ENCODE measurements at places on chromosomes 2 and 18. TPM values are rescaled to one million over a fixed set of nuclear protein-coding genes. Genes with fewer than 3 reads are reported as not detected.

Gene SPTBN1
- 715 TPM for total RNA-seq

Gene IL1R2
- 7.3 TPM for total RNA-seq

Gene ZNF396
- total RNA-seq: 6.7 TPM

Gene CROCC2
- total RNA-seq: 17.4 TPM

Gene ERLEC1
- 56.9 TPM for total RNA-seq

Gene STRADB
- 13.9 TPM for total RNA-seq

Gene SLC16A14
- 8.2 TPM for total RNA-seq

Gene RBM44
- 4.0 TPM for total RNA-seq

DNA sequence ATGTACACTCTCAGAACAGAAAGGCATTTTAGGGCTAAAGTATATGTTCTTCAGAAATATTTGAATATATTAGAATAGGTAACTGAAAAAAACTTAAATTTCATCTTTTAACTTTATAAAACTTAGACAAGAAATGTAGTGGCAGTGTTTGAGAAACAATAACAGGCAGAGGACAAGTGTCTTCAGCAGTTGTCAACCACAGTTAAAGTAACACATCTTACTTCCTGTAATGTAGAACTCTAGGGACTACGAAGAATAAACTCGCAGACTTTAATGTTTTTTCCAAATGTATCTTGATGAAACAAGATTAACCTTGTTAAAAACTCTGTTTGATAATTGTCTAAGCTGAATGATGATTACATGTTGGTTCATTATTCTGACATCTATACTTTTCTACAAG lies 50.7 kb downstream of the RMDN2 start:
- DNase-seq: no peak

GRCh38 chr2:128271911-128272600 lies 46.6 kb downstream of the HS6ST1 start:
- DNase-seq: no peak

GRCh38 chr18:76495435-76496193 lies 572 bp upstream of the ZNF516 start:
- peak; percentile 73 for DNase-seq

- no peak for DNase-seq
Observed at GRCh38 chr2:201233812-201234662, 26.3 kb upstream of the CASP8 start.

- DNase-seq: peak; percentile 82
Observed at GRCh38 chr2:241558532-241559322, at the start of gene BOK. BOK (plus strand) TSS chr2:241558745; CDS start chr2:241559484, 739 bp downstream.

DNA sequence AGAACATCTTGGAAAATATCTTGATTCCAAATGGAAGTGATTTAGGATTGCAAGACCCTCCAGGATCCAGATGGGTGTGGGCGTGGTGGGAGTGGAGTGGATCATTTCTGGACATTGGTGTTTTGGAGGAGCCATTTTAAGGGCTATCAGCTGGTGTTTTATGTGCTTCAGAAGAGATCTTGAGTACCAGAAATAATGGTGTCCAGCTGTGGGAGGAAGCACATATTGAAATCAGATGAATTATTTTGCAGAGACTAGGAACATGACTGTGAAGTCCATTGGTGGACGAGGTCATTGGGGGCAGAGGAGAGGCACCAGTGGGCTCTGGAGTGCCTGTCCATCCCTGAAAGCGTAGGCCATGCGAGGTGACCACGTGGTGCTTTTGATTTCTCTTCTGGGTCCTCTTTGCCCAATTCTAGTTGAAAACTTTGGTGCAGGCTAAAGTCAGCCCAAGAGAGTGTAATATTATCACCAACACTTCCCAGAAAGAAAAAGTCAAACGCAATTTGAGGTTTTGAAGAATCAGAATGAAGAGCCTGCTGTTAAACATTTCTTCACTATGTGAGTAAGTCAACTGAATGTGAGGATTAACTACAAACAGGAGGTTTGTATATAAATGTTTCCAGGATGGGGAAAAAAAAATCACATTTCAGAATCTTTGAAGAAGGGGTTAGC lies 31.6 kb downstream of the RNF144A start:
- DNase-seq: no peak

DNA sequence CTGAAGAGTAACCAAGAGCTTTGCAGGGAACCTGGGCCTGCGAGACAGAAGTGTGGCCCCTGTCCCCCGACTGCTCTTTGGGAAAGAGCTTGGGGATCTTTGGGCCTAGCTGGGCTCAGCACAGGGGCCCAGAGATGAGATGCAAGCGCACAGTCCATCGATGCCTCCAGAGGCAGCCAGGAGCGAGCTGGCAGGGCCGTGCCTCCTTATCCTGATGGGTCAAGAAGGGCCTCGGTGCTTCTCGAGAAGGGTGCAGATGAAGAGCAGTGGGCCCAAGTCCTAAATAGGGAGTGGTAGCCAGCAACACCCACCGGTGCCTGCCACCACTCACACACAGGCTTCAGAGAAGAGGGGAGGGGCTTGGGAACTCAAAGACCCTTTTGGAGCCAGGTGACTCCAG lies 17.6 kb downstream of the KCNK3 start:
- DNase-seq: no peak

GRCh38 chr2:152099367-152100050 lies 665 bp upstream of the CACNB4 start:
- DNase-seq: peak; percentile 40

GRCh38 chr2:63369146-63369545 lies 219.1 kb downstream of the WDPCP start:
- DNase-seq: no peak

DNA sequence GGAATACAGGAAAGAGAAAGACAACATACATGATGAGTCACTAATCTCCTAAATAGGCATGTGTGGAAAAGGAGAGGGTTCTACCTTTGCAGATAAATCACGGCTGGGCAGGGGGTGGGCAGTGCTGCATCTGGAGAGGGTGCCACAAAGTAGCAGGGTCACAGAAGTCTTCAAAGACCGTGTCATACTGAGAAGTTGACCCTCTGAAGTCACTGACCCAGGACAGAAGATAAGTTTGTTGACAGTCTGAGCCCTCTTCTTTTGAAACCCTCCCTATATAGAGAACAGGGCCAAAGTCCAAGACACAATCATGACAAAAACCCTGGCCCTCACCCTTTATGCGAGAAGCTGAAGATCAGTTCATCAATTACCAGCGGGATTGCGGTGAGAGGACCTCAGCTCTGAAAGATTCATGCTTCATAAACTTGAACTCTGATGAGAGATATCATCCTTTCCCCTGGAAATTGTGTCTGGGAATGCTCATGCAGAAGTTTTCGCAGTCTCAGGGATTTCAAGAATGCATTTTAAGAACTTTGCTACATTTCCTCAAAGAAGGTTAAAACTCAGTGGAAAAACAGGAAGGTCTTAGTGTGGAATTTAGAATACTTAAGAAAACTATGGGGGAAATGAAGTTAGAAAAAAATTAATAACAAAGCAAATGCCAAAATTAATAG lies 129.5 kb downstream of the FAM124B start:
- DNase-seq: no peak

DNA sequence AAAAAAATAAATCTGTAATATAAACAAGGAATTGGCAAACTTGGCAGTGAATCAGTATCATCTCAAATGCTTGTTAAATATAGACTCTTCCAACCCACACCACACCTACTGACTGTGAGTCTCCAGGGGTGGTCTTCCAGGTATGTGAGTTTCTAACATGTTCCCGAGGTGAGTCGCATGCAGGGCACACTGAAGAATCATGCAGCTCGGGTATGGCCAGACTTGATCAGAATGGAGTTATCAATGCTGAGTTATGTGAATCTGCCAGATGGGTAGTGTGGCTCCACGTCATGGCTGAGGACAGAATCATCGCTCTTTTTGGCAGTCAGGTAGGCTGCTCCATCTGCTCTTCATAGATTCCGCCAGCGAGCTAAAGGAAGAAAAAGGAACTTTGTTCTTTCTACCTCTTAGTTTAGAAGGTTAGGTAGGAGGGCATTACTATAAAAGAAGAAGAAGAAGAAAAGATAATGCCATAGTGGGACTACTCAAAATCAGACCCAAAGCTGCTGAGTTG lies 1279.7 kb upstream of the ZEB2 start:
- DNase-seq: no peak

- DNase-seq: no peak
Observed at GRCh38 chr2:15964936-15965563, 24.7 kb downstream of the MYCN start.

DNA sequence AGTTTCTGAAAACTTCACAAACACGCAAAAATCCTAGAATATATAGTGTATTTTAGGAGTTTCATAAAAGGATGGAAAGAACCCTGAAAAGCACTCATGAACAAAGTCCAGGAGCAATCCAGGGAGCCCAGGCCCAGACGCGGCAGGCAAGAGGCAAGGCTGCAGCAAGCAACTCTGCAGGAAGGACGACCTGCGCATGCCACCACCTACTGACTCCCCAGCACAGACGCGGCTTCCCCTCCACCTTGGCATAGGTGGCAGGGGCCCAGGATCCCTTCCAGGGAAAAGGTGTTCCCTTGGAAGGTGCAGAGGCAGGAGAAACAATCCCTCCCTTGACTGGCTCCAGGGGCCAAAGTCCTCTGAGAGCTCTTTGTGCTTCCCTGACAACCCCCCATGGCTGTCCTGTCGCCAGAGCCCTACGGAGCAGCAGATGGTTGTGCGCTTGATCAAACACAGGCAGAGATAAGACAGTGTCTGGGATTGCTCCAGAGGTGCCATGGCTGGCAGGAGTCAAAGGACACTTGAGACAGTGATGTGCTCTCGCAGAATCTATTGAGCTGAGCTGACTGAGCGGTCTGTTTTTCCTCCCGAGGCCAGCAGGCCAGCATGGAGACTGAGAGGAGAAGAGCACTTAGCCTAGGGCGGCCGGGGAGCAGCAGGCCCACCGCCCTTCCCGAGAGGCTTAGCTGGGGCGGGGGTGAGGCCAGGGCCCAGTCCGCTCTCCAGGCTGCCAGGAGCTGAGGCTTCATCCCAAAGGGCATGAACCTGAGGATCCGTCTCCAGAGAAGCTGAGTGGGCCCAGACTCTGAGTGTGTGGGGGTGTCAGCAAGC lies 10.8 kb upstream of the AMER3 start:
- no peak for DNase-seq
